Activated naive CD8-positive, alpha-beta T cell treated with anti-CD3 and anti-CD28 coated beads, Interleukin-2, amount 10 ng/mL, durations not matched to agents 7 days and 5 days (primary cell): ENCODE measurements at places on chromosomes 6 and 20.

GRCh38 chr20:24132246-24132645 lies 143.7 kb upstream of the GGTLC1 start:
- no peak for DNase-seq

- no peak for DNase-seq
Measured at GRCh38 chr6:163148451-163149278, 265.9 kb upstream of the QKI start.

GRCh38 chr6:136371959-136372358 lies 82.3 kb upstream of the BCLAF1 start:
- no peak for DNase-seq

DNA sequence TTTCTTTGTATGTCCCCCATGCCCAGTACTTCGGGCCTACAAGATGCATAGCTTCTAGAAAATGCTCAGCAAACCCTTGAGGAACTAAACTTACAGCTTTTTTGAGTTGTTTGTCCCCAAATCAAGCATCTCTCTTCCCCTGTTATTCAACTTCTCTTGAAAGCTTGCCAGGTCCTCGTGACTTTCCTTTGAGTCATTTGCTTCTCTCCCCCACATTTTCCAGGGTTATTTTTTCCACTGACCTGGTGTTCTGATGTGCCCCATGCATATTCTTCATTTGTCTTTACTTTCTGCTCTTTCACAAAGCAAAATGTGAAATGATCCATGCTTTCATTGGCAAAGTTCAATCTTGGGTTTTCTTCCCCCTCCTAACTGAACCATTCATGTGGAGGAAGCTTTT lies 204.8 kb downstream of the TFAP2A start:
- DNase-seq: no peak

- no peak for DNase-seq
Measured at GRCh38 chr6:156957931-156958547, 180.9 kb downstream of the ARID1B start.

GRCh38 chr6:29524444-29525310 lies 34.9 kb downstream of the UBD start:
- no peak for DNase-seq

- no peak for DNase-seq
Measured at GRCh38 chr20:52201395-52201794, 9.8 kb upstream of the ZFP64 start.

DNA sequence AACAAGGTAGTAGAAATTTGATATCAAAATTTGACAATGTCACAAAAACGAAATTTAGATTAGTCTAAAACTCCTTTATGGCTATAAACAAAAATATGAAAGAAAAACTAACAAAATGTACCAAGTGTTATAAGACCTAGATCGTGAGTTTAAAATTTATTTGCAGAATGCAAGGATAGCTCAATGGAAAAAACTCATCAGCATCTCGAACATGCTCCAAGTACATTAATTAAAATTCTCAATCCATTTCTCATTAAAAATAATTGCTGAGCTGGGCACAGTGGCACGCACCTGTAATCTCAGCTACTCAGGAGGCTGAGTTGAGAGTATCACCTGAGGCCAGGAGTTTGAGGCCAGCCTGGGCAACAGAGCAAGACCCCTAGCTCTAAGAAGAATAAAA lies 70.8 kb downstream of the MAP3K5 start:
- no peak for DNase-seq

- no peak for DNase-seq
Measured at GRCh38 chr6:132937466-132937906, 123.1 kb downstream of the RPS12 start.

DNA sequence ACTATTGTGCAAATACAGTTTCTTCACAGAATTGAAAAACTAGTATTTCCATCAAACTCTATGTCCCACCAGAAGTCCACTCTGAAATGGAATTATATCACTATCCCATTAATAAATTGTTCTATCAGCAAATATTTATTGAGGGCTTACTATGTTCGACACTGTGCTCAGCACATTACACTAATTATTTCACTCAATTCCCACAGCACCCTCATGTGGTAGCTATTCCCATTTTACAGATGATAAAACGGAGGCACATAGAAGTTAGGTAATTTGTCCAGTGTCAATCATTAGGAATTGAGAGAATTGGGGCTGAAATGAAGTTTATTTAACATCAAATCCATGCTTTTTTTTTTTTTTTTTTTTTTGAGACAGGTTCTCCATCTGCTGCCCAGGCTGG lies 52.5 kb downstream of the MKKS start:
- DNase-seq: no peak

DNA sequence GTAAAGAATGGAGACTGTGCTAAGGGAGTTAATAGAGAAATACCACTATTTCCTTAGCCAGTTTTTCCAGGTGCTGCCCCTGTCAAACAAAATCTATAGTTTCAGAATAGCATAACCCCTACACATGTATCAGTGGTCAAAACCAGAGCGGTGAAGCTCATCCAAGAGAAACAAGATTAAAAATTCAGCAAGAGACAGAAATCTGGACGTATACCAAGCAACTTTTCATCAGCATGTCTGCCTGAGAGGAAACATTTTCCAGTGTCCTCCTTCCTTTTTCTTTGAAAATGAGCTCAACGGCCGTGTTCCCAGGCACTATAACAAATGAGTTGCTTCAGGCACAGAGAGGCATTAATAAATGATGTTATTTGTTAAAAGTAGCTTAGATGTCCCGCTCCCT lies 416.5 kb downstream of the BCKDHB start:
- DNase-seq: no peak

DNA sequence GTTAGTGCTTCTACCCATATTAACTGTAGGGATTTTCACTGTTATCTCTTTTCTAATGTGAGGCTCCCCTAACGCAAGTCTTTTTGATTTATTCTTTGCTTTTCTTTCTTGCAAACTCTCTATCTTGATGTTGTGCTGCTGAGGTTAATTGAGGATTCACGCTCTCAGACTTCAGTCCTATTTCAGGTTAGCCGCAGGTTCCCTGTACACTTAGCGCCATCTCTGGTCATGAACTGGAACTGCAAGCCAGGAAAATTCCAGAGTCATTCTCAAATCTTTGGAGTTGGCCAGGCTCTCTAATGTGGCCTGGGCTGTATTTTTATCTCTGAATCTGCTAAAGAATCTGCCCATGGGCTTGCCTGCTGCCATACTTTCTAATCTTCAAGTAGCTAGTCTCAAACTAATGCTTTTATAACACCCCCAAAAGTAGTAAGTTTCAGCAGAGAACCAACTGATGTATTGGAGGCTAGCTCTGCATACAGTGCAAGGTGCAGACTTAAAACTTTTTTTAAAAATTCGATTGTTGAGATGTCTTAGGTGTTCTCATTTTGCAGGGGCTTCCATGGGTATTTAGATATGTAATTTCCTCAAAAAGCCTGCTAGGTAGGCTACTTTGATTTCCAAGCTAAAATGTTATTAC lies 91.1 kb upstream of the OPRM1 start:
- DNase-seq: no peak

DNA sequence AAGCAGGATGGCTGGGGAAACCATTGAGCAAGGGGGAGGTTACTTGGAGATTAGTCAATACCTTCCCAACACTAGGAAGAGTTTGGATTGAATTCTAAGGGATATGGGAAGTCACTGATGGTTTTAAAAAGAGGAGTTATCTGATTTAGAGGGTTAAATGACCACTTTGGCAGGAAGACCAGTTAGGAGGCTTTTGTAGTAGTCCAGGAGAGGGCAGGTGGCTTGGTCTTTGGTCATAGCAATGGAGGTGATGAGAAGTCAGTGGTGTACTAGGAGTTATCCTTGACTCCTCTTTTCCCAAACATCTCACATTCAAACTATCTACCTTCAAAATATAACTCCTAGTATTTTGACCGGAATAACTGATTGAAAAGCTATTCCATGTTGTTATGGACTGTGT lies 644.1 kb downstream of the UTRN start:
- no peak for DNase-seq

- no peak for DNase-seq
Measured at GRCh38 chr20:10798811-10799210, 125.0 kb upstream of the JAG1 start.

DNA sequence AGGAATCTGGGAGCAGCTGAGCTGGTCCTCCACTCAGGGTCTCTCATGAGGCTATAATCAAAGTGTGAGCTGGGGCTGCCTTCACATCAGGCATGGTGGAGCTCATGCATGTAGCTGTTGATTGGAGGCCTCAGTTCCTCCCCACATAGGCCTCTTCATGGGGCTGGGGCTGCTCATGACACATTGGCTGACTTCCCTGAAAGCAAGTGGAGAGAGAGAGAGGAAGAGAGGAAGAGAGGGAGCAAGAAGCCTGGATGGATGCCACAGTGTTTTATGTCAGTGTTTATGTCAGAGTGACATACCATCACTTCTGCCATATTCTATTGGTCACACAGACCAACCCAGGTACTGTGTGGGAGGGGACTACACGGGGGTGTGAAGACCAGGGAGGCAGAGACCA lies 43.8 kb downstream of the EYA2 start:
- no peak for DNase-seq

DNA sequence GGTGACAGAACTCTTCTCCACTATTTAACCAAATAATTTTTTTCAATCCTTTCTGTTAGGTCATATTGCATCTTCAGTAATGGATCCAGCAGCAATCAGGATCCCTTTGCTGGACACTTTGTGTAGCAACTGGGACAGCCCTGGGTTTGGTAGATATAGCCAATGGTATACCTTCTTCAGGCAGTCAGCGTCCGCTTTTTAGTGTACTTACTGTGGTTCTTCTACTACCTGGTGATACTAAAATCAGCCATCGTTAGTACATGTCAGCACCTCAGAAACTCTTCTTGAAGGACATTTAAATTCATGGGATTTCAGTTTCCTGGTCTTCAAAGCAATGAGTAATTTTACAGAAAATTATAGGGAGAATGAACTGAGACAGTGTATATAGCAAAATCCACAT lies 93.5 kb downstream of the ADGRG6 start:
- no peak for DNase-seq

DNA sequence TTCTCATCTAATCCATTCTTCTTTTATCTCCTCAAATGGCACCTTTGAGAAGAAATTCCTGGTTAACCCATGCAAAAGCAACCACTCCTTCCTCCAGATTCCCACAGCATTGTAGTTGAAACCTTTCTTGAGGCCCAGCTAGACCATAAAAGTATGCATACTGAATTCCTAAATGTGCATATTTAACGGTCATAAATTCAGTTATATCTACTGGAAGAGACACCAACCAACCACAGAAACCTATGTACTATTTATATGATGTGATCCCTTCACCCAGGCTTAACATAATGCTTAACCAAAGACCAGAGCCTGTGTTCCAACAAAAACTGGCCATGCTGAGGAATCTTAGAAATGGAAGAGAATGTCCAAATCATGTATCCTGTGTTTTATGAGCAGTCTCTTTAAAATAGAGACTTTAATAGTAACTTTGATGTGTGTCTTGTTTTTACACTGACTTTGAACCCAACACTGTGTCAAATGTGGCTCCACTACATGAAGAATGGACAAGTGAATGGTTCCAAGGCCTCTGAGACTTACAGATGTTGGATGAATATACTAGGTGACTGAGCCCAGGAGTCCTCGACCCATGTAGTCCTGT lies 11.4 kb upstream of the TAF8 start:
- DNase-seq: no peak

DNA sequence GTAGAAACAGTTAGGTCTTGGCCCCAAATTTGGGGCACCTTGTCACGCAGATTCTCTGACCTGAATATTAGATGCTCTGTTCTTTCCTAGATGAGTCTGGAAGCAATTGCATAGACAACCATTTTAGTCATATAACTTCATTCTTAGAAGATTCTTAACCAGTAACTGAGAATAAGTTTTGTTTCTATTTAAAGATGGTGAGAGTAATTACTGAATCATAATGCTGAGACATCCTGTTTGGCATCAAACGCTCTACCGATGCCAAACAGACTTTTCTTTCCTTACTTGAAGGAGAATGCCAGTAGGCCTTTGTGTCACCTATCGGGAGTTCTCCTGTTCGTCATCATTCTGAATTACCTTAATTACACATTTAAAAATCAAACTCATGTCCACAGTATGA lies 131.6 kb upstream of the ID4 start:
- no peak for DNase-seq

DNA sequence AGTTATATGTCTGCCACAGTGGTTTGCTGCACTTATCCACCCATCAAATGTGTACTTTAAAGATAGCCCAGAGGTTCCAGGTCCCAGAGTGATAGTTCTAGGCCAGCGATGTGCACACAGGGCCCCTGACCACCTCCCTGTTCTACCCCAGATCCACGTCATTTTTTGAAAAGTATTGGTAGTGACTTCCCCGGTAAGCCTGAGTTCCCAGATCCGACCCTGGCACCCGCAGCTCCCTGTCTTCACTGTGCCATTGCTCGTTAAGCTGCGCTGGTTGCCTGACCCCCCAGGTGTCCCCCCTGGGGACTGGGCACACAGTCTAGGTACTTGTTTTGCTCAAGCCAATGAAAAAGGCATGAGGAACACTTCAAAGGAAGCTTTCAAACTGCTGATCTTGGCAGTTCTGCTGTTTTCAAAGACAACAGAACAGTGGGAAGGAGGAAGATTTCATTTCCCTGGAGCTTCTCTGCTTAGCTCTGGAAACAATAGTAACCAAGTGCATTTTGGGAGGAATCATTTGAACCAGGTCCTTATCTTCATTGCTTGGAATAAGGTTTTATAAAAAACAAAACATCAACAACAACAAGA lies 116.3 kb upstream of the TAB2 start:
- no peak for DNase-seq

DNA sequence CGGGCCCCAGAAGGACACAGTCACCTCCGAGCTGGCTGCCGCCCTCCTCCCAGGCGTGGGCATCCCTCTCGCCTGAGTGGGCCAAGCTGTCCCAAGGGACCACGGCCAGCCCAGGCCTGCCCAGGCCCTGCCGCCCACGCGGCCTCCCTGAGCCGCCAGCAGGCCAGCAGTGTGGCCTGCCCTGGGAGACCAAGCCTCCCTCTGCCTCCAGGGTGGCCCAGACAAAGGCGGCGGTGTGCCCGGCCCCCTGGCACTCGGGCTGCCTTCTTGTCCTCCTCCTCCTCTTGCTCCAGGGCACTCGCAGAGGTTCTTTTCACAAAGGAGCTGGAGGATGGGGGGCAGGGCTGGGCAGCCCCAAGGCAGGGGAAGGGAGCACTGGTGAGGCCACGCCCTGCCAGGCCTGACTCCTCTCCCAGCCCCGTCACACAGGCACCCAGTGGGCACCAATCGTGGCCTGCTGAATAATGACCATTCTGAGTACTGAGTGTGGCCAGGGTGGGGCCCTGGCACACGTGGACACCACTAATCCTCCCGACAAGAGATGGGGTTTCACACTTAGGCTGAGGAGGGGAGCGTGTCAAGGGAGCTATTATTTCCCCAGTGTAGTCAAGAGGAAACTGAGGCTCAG lies 25.3 kb downstream of the NOL4L start:
- DNase-seq: no peak

DNA sequence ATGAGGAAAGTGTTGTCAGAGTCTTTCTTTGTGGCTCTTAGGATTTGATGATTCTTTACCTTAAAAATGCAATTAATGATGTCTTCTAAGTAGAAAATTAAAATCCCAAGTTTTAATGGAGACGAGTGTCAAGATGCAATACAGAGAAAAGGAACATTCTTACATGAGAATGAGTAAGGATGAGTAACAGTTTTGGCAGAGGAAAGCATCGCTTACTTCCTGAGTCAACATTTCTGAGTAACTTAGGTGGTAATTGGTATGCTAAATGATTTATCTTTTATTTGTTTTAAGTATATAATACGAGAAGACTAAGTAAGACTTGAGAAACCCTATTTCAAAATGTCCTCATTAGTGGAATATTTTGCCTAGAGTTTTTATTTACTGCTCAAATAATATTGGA lies 101.3 kb downstream of the RTN4IP1 start:
- DNase-seq: no peak
